ENCODE measurements at places on chromosomes 1 and 21. TPM values are rescaled to one million over a fixed set of nuclear protein-coding genes. Genes with fewer than 3 reads are reported as not detected.

MCM3AP gene
- 101 TPM for total RNA-seq

CRYAA gene
- not detected for total RNA-seq

COA7 gene
- total RNA-seq, result 19.1 TPM

FOXO6 gene
- 1.0 TPM for total RNA-seq

IPO9 gene
- 39.7 TPM for total RNA-seq

SPRR1A gene
- not detected for total RNA-seq

DNA sequence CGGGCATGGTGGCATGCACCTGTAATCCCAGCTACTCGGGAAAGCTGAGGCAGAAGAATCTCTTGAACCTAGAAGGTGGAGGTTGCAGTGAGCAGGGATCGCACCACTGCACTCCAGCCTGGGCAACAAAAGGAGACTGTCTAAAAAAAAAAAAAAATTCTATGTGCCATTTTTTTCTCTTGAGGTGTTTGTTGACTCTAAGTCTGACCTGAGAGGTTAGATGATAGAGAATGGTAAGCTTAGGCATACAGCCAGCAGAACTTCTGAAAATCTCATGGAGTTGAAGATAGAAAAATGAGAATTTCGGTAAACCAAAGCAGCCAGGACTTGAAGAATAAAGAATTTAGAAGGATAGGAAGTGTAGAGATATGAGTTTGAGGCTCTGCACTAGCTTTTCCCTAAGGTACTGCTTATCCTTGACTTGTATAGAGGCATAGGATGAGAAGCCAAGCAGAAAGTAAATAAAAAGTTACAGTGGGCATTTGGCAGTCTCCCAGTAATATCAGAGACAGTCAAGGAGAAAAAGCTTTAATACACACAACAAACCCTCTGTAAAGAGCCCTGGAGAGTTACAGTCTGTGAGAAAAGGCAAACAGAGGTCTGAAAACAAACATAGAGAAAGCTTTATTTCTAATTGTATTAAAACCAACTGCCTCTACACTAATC lies 24.3 kb downstream of the F13B start:
- H3K27ac ChIP-seq, result no peak overlapping the region
- H3K27me3 ChIP-seq, result no peaks in the 10 kb centered on the region
- no peak overlapping the region for H3K4me3 ChIP-seq
- H3K4me1 ChIP-seq, result no peaks in the 10 kb centered on the region

DNA sequence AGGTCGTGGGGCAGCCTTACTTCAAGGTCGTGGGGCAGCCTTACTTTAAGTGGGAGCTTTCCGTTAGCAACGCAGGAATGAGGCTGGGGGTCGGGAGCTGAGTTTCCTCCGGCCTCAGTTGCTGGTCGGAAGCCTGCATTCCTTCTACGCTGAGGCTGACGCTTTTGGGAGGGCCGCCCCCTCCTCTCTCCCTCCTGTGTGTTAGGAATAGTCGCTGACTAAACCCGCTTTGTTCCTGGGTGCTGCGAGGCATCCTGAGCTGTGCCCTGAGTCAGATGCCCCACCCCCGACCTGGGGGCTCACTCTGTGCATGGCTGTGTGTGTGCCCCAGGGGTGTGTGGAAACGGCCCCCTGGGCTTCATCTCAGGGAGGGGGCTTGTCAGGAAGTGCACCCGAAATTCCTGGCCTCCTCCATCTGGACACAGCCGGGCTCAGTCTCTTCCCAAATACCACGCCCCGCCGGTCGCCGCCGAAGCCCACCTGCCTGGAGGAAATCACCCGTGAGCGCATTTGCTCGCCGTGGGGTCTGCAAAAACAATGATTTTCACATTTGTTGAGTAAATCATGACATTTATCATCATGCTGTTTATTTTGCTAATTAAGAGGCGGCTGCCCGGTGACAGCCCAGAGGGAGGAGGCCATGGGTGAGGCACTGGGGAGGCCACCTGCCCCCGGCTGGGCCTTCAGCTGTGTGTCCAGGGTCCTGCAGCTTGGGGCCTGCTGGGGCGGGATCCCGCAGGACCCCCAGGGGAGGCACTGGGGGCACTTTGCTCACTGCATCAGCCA lies 121.4 kb downstream of the PRDM16 start:
- DNase-seq, result no peak
- H3K27me3 ChIP-seq, result no peaks in the 10 kb centered on the region
- no peaks in the 10 kb centered on the region for H3K4me1 ChIP-seq
- no peak overlapping the region for H3K4me3 ChIP-seq

GRCh38 chr1:59027177-59027576 lies 243.3 kb upstream of the JUN start:
- no peak for DNase-seq
- no peaks in the 10 kb centered on the region for H3K36me3 ChIP-seq
- no peaks in the 10 kb centered on the region for H3K4me1 ChIP-seq
- no peaks in the 10 kb centered on the region for H3K27me3 ChIP-seq
- H3K27ac ChIP-seq, result no peak overlapping the region

- no peak overlapping the region for H3K4me3 ChIP-seq
- H3K36me3 ChIP-seq, result no peaks in the 10 kb centered on the region
- no peaks in the 10 kb centered on the region for H3K27me3 ChIP-seq
- no peaks in the 10 kb centered on the region for H3K4me1 ChIP-seq
Observed at GRCh38 chr1:53599481-53599880, 139.5 kb downstream of the GLIS1 start.

DNA sequence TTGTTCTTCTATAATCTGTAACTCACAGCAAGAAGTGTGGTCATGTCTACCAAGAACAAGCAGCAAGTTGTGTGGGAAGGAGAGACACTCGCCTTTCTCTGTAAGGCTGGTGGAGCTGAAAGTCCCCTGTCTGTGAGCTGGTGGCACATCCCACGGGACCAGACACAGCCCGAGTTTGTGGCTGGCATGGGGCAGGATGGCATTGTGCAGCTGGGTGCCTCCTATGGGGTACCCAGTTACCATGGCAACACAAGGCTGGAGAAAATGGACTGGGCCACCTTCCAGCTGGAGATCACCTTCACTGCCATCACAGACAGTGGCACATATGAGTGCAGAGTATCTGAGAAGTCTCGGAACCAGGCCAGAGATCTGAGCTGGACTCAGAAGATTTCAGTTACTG lies 15.5 kb downstream of the CD101 start:
- no peak overlapping the region for H3K4me3 ChIP-seq
- no peaks in the 10 kb centered on the region for H3K4me1 ChIP-seq
- no peak for DNase-seq
- no peaks in the 10 kb centered on the region for H3K36me3 ChIP-seq
- no peaks in the 10 kb centered on the region for H3K27me3 ChIP-seq
- no peak overlapping the region for H3K27ac ChIP-seq

GRCh38 chr1:153122831-153123421 lies 9.6 kb upstream of the SPRR2F start:
- no peak overlapping the region for H3K4me3 ChIP-seq
- no peaks in the 10 kb centered on the region for H3K4me1 ChIP-seq
- no peaks in the 10 kb centered on the region for H3K27me3 ChIP-seq

- DNase-seq, result no peak
- no peaks in the 10 kb centered on the region for H3K4me1 ChIP-seq
- no peak overlapping the region for H3K27ac ChIP-seq
Observed at GRCh38 chr21:26751305-26751704, 93.9 kb downstream of the ADAMTS1 start.

DNA sequence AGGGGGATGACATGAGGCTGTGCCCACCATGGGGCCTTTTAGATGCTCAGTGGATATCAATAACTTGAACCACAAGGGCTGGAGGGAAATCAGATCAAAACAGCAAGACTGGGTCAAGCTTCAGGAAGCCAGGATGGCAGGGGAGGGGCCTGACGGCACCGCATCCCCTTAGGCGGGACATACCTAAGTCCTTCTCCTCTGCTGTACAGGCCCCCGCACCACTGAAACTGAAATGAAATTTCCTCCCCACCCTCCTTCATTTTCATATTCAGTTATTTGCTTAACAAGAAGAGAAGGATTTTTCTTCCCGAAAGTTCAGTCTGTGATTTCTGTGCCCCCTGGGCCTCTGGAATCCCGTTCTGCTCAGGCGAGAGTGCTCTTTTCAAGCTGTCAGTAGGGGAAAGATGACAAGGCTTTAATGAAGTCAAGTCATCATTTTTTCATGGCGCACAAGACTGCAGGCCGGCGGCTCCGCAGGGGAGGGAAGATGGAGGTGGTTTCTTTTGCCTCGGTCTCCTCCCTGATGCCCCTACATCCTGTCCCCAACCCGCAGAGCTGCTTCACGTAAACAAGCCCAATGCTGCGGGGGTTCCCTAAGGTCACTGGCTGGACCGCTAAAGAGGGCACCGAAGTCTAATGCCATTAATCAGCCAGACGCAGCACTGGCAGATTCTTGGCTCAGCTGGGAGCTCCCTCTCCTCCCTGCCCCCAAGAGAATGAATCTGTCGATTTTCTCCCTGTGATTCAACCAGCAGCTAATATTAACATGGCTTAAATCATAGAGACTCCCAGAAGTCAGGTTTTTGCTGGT lies 264.8 kb downstream of the C1orf94 start:
- no peaks in the 10 kb centered on the region for H3K4me1 ChIP-seq
- DNase-seq, result peak; percentile 40
- no peaks in the 10 kb centered on the region for H3K27me3 ChIP-seq

GRCh38 chr21:44846485-44847260 lies 26.8 kb downstream of the PTTG1IP start:
- peak; percentile 89 for DNase-seq
- no peak overlapping the region for H3K4me3 ChIP-seq
- H3K27me3 ChIP-seq, result no peaks in the 10 kb centered on the region
- H3K36me3 ChIP-seq, result peaks cover 13% of the 10 kb centered on the region

- no peaks in the 10 kb centered on the region for H3K27me3 ChIP-seq
- H3K27ac ChIP-seq, result no peak overlapping the region
Observed at GRCh38 chr21:40902299-40902698, 55.3 kb upstream of the DSCAM start.

DNA sequence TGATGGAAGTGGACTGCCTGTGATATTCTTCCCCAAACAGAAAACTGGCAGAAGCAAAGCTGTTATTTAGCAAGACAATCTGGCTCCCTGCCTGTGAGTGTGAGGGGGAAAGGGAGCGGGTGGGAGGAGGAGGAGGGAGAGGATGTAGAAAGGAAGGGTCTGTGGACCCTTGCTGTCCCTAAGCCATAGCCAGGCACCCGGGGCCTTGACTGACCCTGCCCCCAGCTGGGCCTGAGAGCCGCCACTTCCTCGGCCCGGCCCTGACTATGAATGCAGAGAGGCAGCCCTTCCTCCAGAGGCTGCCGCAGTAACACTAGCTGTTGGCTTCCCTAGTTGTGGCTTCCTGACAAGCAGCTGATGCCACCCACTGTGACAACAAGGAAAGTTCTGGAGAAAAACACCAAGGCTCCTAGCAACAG lies 13.9 kb downstream of the PLA2G2F start:
- no peak overlapping the region for H3K4me3 ChIP-seq
- H3K4me1 ChIP-seq, result peaks cover 4% of the 10 kb centered on the region
- no peaks in the 10 kb centered on the region for H3K36me3 ChIP-seq

DNA sequence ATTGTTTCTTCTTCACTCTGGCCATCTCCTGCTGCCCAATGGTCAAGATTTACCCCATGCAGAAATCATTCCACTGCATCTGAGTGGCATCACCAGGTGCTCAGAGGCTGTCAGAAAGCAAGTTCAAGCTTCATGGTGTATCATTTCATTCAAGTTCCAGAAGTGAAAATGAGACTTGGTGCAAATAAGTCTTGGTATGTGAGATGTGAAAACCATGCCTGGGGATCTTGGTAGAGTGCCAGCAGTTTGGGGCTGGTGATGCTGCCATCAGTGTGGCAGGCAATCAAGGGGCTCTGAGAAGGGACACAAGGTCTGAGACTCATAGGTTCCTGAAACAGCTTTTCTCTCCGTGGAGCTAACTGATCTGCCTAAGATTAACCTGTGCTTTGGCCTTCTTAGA lies 52.0 kb downstream of the CD2 start:
- DNase-seq, result no peak
- no peak overlapping the region for H3K27ac ChIP-seq
- no peaks in the 10 kb centered on the region for H3K27me3 ChIP-seq
- no peak overlapping the region for H3K4me3 ChIP-seq
- no peaks in the 10 kb centered on the region for H3K4me1 ChIP-seq

All from kidney (tissue), 22 donors.